ENCODE measurements at places on chromosomes 11 and 22.
A peak's percentile ranks its signal among the peaks of the same experiment; 100 is the strongest.

DNA sequence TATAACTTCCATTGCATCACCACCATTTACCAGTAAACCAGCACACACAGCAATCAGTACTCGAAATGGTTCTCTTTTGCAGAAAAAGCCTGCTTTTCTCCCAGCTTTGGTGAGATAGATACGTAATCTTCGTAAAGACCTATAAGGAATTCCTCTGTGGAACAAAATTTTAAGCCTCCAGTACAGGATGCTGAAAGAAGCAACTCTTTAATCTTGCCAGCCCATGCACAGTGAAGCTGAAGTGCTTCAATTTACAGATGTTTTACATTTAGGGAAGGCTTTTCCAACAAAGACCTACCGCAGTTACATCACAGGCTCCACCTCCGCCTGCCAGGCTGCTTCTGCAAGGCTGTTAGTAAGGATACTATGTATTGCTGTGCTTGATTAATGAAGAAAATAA is 1.9 kb downstream of the ELMOD1 start:
- H3K4me3 ChIP-seq = no peak overlapping the region
- peaks cover 85% of the 10 kb centered on the region for H3K27me3 ChIP-seq
- H3K36me3 ChIP-seq = no peaks in the 10 kb centered on the region
- H3K4me1 ChIP-seq = peaks cover 24% of the 10 kb centered on the region
- H3K27ac ChIP-seq = no peak overlapping the region
- no peak for DNase-seq

DNA sequence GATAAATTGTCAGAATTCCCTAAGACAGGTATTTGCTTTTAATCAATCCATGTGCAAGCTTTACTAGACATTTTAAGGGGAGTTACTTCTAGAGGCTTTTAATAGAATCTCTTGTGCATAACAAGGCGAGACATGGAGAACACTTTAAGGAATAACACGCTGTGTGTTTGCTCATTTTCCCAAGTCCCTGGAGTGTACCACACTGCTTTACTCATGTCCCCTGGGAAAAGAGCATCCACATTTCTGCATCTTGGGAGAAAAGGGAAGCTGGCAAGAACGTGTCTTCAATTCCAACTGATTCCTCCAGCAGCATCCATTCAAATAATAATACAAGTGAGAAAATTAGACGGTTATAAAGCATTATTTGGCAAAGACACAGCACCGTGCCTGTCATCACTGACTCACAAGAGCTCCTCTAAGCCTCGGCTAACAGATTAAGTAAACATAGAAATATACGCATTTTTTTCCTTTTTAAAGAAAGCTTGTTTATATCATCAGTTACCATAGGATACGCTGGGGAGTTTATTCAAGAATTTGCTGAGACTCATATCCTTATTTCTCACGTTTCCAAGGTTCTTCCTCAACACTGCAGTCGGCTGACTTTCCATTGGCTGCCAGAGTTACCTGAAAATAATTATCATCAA is 121.5 kb downstream of the CD44 start:
- DNase-seq = no peak
- H3K27ac ChIP-seq = no peak overlapping the region
- H3K36me3 ChIP-seq = peaks cover 3% of the 10 kb centered on the region
- peaks cover 35% of the 10 kb centered on the region for H3K27me3 ChIP-seq
- H3K4me1 ChIP-seq = peaks cover 18% of the 10 kb centered on the region
- no peak overlapping the region for H3K4me3 ChIP-seq

GRCh38 chr11:12087075-12088004 is 23.1 kb upstream of the MICAL2 start:
- H3K4me1 ChIP-seq = peaks cover 70% of the 10 kb centered on the region
- peaks cover 2% of the 10 kb centered on the region for H3K27me3 ChIP-seq
- H3K4me3 ChIP-seq = peak overlapping the region; percentile 15
- H3K27ac ChIP-seq = peak overlapping the region; percentile 84
- peak; percentile 87 for DNase-seq

DNA sequence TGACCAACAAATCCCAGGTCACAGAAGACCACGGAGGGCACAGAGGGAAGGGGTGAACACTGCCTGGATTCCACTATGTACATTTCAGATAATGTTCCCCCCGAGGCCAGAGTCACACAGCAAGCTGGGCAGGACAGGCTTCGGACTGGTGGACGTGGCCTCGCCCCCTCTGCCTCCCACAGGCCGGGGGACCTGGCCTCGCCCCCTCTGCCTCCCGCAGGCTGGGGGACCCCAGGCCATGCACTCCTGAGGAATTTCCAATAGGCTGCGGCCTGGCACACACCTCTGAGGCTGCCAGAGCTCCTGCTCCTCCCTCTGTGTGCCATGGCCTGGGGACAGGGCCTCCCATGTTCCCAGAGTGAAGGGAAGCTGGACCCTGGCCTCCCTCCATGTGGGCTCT is 1352.8 kb downstream of the BRD1 start:
- H3K27ac ChIP-seq = no peak overlapping the region
- H3K4me3 ChIP-seq = no peak overlapping the region

- peak; percentile 50 for DNase-seq
- H3K36me3 ChIP-seq = no peaks in the 10 kb centered on the region
- H3K4me1 ChIP-seq = no peaks in the 10 kb centered on the region
- H3K27ac ChIP-seq = no peak overlapping the region
- H3K4me3 ChIP-seq = no peak overlapping the region
Observed at GRCh38 chr22:22687638-22688500, 43.5 kb downstream of the GGTLC2 start.

GRCh38 chr11:13339195-13340153 is 61.9 kb downstream of the BMAL1 start:
- H3K27me3 ChIP-seq = no peaks in the 10 kb centered on the region
- peaks cover 9% of the 10 kb centered on the region for H3K36me3 ChIP-seq
- peaks cover 67% of the 10 kb centered on the region for H3K4me1 ChIP-seq
- H3K27ac ChIP-seq = peak overlapping the region; percentile 95

DNA sequence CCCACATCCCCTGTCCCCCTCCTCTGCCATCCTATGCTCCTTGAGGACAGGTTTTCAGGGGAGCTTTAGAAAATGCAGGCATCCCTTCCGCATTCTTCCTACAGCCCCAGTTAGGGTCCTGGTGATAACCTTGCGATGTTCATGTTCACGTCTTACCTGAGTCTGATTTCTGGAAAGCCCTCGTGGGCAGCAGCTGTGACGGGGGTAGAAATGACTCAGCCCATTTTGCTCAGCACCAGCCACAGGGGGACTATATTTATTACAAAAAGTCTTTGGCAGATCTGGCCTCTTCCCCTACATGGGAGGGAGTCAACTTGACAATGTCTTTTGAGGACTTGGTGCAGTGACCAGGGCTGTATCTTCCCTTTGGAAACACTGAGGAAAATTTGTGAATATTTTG is 12.3 kb downstream of the PKNOX2 start:
- DNase-seq = no peak
- H3K27me3 ChIP-seq = peaks cover 44% of the 10 kb centered on the region
- peaks cover 6% of the 10 kb centered on the region for H3K4me1 ChIP-seq
- no peaks in the 10 kb centered on the region for H3K36me3 ChIP-seq

- H3K4me3 ChIP-seq = peak overlapping the region; percentile 4
- peaks cover 28% of the 10 kb centered on the region for H3K27me3 ChIP-seq
- peaks cover 6% of the 10 kb centered on the region for H3K4me1 ChIP-seq
- DNase-seq = peak; percentile 70
Observed at GRCh38 chr11:73184953-73185671, 33.0 kb upstream of the P2RY2 start.

Measured in activated CD8-positive, alpha-beta memory T cell treated with anti-CD3 and anti-CD28 coated beads, Interleukin-2, amount 10 ng/mL, durations not matched to agents 7 days and 5 days (primary cell).